GM12892 (cell line): ENCODE measurements at places on chromosomes 5 and 9.

DNA sequence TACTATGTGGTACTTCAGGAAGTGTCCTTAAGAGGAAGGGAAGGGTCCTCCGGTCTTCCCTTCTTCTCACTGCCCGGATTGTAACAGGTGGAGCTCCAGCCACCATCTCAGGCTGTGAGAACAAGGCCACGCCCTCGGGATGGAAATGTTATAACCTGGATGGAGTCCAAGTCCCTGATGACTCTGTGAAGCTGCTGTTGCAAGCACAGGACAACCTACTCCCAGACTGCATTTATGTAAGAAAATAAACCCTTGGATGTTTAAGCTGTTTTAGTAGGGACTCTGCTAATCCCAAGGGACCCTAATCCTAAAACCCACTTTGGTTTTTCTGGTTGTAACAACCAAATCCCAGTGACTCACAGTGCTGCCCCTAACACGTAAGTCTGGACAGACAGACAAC, 221.6 kb downstream of the ACTL7B start:
- no peak for DNase-seq

GRCh38 chr5:57540823-57541222, 58.2 kb upstream of the ACTBL2 start:
- no peak for DNase-seq

- DNase-seq = no peak
Measured at GRCh38 chr5:135880801-135881200, 14.8 kb downstream of the IL9 start.

- DNase-seq = no peak
Measured at GRCh38 chr9:83535736-83536135, 2.5 kb downstream of the FRMD3 start.

GRCh38 chr5:141814064-141814964, 63.9 kb downstream of the PCDH1 start:
- DNase-seq = peak; percentile 36

- no peak for DNase-seq
Measured at GRCh38 chr5:127854520-127854919, 151.3 kb downstream of the CCDC192 start.

- no peak for DNase-seq
Measured at GRCh38 chr5:105639511-105639910, 2031.2 kb downstream of the EFNA5 start.

GRCh38 chr5:150454492-150455229, 5.1 kb upstream of the RPS14 start:
- no peak for DNase-seq

- DNase-seq = no peak
Measured at GRCh38 chr9:74771262-74771585, 116.5 kb downstream of the TRPM6 start.

GRCh38 chr9:89122949-89123348, 55.7 kb downstream of the SHC3 start:
- no peak for DNase-seq

DNA sequence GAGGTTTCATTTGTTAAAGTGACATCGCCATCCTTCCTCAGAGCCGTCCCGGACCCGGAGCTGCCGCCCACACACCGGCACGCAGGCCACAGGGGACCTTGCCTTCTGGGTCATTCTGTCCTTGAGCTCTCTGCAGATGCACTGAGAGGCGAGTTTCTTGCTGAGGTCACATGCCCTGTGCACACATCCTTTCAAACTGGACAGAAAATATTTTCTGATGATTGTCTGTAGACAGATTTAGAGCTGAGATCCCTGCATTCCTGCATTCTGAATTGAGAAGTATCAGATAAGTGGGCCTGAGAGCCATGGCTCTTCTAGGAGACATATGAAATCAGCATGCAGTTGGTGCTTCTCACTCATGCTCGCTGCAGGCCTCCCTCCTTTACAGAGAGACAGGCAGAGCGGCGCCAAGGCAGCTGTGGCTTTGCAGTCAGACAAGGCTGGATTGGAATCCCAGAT, 25.4 kb downstream of the BOD1 start:
- DNase-seq = no peak

- no peak for DNase-seq
Measured at GRCh38 chr5:145587710-145588109, 247.4 kb downstream of the PRELID2 start.

DNA sequence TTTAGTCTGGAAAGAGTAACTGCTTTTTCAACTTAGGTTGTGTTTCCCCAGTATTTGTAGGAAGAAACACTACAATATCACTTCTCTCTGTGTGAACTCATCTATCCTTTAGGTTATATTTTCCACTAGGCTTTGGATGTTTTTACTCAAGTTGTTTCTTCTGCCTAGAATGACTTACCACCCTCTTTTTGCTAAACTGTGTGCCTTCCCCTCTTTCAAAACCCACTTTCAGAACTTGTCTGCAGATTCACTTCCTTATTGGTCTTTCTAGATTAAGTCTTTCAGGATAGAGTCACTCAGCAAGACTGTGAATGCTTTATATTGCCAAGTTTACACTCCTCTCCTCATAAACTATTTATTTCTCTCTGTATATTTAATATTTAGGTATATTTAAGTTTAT, 14.2 kb upstream of the CAST start:
- no peak for DNase-seq

GRCh38 chr5:5353681-5354080, 68.8 kb upstream of the ICE1 start:
- no peak for DNase-seq

GRCh38 chr9:32877103-32877502, 93.8 kb downstream of the TMEM215 start:
- no peak for DNase-seq

DNA sequence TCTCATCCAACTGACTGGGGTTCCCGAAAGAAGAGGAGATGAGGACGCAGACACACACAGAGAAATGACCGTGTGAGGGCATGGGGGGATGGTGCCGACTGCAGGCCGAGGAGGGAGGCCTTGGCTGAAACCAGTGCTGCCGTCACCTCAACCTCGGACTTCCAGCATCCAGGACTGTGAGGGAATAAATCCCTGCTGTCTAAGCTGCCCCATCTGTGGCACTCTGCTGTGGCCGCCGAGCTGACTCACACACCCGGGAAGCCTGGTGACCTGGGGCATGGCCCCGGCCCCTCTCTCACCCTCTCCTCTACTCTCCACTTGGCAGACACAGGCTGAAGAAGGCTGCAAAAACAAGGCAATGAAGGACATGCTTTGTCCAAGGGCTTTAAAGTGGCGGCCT, 4.4 kb upstream of the COL5A1 start:
- no peak for DNase-seq

- no peak for DNase-seq
Measured at GRCh38 chr5:37791321-37791720, 48.5 kb downstream of the GDNF start.
